ENCODE measurements at places on chromosomes 3 and 15.

DNA sequence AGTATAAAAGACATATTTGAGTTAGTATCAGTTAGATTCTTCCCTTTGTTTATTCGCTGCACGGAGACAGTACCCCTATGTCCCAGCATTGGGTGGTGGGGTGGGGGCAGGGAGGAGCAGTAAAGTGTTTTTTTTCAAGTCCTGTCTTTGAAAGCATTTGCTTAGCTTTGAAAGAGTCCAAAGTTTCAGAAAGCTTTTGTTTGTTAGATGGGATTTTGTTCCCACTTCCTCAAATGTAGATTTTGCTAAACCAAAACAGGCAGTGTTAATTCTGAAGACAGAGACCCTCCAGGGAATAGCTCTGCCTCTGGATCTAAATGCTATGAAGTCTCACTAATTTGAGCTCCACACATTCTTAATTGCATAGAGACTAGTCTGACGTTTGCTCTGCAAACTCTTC lies 114.6 kb upstream of the KCNAB1 start:
- no peak for DNase-seq

GRCh38 chr15:79403501-79403900 lies 28.6 kb upstream of the MINAR1 start:
- no peak for DNase-seq

GRCh38 chr3:11560746-11561145 lies 83.0 kb downstream of the VGLL4 start:
- no peak for DNase-seq

DNA sequence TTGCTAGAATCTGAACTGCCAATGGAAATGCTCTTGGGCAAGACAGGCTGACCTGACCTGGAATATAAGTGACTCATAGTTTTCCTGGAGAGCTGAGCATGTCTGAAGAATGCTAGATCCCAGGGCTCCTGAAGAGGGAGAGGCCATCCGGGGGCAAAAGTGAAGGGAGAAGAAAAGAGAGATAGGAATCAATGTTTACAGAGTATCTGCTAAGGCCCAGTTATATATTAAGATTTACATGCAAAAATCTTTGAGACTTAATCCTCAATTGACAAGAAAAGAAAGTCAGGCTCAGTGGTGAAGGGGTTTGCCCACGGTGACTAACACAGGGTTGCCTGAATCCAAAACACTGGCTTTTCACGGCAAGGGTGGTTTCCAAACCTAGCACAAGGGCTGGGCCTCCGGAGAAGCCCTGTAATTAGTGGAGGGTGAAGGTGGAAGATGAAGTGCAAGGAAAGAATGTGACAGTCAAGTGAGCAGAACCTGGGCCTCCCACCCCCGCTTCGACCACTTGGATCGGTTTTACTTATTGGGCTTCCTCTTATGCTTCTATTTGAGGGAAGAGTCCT lies 91.7 kb upstream of the FGF12 start:
- DNase-seq = peak; percentile 4

DNA sequence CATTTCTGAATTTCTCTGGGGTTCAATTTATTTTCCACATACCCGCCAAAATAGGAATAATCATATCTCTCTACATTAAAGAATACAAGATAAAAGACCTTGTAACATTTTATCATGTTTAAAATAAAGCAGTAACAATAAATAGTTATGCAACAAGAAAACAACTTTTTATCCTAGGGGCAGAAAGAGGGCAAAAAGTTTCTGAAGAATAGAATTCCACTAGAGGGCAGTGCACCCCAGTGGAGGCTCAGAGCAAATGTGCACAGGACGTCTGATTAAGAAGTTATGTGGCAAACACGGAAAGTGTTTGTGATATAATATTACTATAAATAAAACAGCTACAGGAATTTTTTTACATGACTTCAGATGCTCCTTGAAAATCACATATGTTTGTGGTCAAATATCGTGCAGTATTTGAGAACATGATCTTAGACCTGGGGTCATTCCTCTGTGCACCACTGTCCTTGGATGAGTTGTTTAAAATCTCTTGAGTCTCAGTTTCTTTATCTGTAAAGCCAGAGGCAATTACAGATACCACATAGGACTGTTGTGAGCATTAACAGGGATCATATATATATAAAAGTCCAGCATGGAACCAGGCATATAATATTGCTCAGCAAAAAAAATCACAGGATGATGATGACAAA lies 13.2 kb upstream of the PIK3R4 start:
- no peak for DNase-seq

GRCh38 chr3:133868186-133868585 lies 27.5 kb downstream of the RAB6B start:
- DNase-seq = no peak

Data from activated CD8-positive, alpha-beta memory T cell treated with anti-CD3 and anti-CD28 coated beads for 48 hours (primary cell).